Activated T-helper 2 cell treated with anti-CD3 and anti-CD28 coated beads, Interferon-gamma antibody, Interleukin-2, Interleukin-4, amounts not matched to agents 10 μg/mL and 5 μg/mL and 100 μg/mL, durations not matched to agents 14 hours and 24 hours and 36 hours (primary cell): ENCODE measurements at places on chromosomes 12 and 14.

DNA sequence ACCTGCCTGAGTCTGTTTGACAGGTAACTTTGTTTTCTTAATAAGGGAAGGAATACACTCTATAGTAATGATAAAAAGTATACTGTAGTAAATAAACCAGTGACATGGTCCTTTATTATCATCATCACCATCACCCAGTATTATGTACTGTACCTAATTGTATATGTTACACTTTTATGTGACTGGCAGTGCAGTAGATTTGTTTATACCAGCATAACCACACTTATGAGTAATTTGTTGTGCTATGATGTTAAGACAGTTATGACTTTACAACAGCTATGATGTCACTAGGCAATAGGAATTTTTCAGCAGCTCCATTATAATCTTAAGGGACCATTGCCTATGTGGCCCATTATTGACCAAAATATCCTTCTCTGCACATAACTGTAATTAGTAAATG lies 155.0 kb downstream of the NUBPL start:
- DNase-seq: no peak

- DNase-seq: no peak
These were observed 80.4 kb upstream of the GPR68 start for GRCh38 chr14:91324606-91325575.

- no peak for DNase-seq
These were observed 217.3 kb downstream of the PPM1H start for GRCh38 chr12:62717643-62718042.

DNA sequence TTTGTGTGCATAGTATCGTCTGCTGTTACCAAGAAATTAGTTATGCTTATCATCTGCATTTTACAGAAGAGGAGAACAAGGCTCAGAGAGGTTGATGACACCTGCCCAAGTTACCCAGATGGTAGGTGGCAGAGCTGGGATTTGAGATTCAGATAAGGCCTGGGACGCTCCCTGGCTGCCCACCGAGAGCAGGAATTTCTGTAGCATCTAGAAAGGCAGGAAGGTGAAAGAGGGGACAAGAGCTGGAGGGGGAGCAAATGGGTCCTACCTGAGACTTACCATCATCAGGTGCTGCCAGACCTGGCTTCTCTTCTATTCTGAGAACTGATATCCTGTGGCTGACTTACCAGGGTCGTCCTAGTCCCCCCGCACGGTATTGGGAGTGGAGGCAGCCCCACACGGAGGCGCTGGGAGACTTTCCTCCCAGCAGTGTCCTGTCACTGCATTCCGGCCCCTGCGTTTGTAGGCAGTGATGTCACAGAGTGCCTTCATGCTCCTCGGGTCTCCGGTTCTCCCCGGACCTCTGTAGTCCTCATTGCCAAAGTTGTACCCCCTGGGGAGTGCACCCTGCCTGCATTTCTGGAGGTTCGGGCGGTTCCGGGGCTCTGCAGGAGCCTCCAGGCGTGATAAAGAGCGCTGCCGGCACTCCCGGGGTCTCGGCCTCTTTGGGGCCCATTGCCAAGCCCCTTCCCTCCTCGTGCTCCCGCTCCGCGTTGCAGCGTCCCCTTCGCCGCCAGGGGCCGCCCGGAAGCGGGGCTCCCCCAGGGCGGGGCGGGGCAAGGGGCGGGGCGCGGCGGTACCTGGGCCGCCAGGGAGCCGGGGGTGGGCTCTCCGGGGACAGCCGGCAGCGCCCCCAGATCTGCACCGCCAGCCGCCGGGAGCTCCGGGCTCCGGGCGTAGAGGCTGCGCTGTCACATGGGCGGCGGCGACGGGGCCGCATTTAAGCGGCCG lies at the start of gene CABP1:
CABP1 (plus strand) TSS at position 856 of the 951 bp plus-strand sequence; CDS start at position 916, 60 bp downstream.
- DNase-seq: peak; percentile 38

GRCh38 chr12:15982921-15983320 lies 71.8 kb downstream of the DERA start:
- DNase-seq: no peak

GRCh38 chr12:29662734-29663323 lies 120.9 kb downstream of the TMTC1 start:
- no peak for DNase-seq

DNA sequence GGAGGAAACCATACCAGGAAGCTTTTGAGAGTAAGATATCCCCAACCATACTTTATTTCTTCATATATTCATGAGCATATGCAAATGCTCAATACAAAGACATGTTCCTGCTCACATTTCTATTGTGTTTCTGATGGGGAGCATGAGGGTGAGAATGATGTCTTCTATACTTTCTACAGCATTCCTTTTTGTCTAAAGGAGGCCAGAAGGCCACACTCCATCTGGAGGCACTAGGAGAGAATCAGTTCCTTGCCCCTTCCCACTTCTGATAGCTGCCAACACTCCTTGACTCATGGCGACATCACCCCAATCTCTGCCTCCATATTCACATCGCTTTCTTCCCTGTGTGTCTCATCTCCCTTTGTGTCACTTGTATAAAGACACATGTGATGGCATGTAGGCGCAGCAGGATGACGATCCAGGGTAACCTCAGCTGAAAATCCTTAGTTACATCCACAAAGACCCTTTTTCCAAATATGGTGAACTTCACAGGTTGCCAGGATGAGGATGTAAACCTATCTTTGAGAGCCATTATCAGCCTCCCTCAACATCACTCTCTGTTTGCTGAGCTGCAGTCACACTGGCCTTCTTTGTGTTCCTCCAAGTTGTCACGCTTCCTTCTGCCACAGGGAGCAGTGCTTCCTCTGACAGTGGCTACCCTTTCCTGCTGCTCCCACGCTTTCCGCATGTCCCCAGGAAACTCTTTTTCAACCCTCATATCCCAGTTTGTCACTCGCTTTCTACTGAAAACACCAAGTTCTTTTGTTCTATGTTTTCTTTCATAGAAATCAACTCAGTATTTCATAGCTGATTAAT lies 96.9 kb downstream of the STXBP6 start:
- DNase-seq: no peak

- DNase-seq: no peak
These were observed 58.0 kb downstream of the LGMN start for GRCh38 chr14:92690171-92691011.

DNA sequence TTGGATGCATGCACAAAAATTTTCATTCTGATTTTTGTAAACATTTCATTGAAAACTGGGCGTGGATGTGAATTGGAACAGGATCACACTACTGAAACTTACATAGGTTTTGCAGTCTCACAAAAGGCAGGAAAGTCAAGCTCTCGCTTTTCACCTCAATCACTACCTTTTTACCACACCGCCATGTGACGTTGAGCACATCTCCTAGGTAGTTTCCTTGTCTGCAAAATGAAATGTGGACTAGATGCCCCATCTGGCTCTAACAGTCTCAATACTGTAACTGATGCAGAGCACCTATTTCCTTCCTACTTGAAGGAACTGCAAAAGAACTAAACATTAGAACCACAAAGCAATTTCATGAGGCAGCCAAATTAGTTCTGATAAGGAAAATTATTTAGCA lies 4.4 kb upstream of the YY1 start:
- no peak for DNase-seq

GRCh38 chr12:69688021-69688420 lies 11.1 kb downstream of the BEST3 start:
- DNase-seq: no peak
